ENCODE measurements at places on chromosomes 1 and 21.

DNA sequence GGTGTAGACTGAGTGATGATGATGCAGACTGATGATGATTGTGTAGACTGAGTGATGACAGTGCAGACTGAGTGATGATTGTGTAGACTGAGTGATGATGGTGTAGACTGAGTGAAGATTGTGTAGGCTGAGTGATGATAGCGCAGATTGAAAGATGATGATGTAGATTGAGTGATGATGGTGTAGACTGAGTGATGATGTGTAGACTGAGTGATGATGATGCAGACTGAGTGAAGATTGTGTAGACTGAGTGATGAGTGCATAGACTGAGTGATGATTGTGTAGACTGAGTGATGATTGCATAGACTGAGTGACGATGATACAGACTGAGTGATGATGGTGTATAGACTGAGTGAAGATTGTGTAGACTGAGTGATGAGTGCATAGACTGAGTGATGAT lies 28.7 kb downstream of the FAM89A start:
- no peak for DNase-seq

DNA sequence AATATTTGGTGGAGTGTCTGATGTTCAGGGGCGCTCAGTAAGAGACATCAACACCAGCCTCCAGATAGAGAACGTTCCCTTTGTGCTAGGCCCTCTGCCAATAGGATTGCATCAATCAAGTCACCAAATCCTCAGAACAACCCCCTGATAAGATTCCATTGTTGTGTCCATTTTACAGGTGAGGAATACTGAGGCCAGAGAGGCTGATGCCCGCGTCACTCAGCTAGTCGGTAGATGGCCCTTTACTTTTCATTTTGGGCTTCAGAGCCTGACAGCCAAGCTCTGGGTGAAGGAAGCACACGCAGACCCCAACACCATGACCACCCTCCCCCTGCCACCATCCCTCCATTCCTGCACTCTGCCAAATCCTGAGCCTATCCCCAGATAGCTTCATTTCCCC lies 406.2 kb downstream of the PTPRU start:
- DNase-seq = no peak

- DNase-seq = no peak
Measured at GRCh38 chr1:19605967-19606366, 38.1 kb upstream of the NBL1 start.

DNA sequence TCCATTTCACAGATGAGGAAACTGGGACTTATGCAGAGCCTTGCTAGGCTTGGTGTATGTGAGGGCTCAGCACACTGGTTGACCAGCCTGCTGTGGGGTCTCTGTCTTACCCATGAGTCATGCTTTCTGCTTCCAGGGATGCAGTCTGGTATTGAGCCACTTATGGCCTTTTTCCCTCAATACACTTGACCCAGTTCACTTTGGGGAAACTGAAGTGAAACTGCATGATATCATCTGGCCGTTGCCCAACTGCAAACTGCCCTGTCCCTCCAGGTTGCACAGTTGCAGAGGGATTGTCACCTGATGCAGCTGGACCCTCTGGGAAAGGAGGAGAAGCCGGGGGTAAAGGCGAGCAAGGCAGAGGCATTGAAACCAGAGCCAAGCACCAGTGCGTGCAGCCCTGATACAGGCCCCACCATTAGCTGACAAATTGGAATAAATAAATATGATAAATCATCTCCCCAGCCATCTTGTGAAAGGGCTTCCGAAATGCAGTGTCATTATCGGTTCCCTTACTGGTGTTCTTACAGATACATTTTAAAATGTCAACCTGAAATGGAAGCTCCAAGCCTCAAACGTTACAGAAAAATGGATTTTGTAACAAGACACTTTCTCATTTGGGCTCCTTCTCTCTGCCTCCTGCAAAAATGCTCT lies 39.3 kb upstream of the DUSP10 start:
- DNase-seq = no peak

DNA sequence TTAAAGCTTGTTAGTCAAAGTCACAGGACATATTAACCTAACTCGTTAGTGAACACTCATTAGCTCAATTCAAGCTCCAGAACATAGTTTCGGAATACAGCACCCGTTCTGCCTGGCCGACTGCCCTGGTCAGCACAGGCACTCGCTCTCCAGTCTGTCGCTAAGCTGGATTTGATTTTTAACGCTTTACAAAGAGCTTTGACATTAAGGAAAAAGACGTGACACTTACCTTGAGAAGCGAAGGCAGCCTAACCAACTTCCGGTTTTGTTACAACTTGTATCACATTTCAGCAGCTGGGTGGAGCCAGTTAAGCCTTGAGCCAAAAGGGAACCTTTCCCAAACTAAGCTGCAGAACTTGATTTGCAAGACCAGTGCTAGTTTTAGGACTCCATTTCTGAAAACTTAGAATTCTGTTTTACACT lies at the start of gene FRRS1:
TSS of gene FRRS1 (minus strand) at position 258 of the 423 bp plus-strand sequence. CDS start 17,867 bp downstream, outside the sequence.
- DNase-seq = peak; percentile 73

All from NCI-H1048 (cell line).